Progenitor cell of endocrine pancreas (in vitro differentiated cells): ENCODE measurements at places on chromosomes 16 and 17.

DNA sequence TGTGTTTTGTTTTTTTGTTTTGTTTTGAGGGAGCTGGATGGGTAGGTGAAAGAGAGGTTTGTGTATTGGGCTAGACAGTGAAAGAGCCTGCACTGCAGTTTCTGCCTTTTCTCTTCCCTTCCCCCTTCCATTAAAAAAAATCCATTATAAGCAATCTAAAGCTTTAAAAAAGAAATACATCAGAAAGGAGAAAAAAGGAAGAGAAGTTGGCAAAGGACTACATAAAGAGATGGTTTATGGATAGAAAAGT, 10.7 kb upstream of the EEF2K start:
- DNase-seq: no peak

DNA sequence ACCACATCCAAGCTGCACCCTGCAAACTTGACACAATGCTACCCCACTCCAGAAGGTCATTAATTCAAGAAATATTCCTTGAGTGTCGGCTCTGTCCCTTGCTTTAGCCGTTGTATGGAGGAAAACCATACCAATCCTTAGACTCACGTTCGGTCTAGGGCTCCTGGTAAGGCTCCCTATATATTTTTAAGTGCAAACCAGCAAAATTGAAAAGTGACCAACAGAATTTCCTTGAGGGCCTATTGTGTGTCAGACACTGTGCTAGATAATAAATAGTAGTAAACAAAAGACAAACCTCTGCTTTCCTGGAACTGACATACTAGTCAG, 390 bp upstream of the BBS2 start:
- no peak for DNase-seq

- DNase-seq: no peak
These were observed 41.1 kb upstream of the SOX9 start for GRCh38 chr17:72079700-72080099.

- no peak for DNase-seq
These were observed 9.8 kb downstream of the PSKH1 start for GRCh38 chr16:67902831-67903230.

GRCh38 chr16:3729161-3730112, 12.1 kb upstream of the TRAP1 start:
- no peak for DNase-seq

DNA sequence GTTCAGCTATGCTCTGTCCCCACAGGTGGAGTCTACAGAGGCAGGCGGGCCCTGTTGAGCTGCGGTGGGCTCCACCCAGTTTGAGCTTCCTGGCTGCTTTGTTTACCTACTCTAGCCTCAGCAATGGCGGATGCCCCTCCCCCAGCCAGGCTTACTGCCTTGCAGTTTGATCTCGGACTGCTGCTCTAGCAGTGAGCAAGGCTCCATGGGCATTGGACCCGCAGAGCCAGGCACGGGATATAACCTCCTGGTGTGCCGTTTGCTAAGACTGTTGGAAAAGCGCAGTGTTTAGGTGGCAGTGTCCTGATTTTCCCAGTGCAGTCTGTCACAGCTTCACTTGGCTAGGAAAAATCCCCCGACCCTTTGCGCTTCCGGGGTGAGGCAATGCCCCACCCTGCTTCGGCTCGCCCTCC, 89.1 kb downstream of the BCAS3 start:
- no peak for DNase-seq

DNA sequence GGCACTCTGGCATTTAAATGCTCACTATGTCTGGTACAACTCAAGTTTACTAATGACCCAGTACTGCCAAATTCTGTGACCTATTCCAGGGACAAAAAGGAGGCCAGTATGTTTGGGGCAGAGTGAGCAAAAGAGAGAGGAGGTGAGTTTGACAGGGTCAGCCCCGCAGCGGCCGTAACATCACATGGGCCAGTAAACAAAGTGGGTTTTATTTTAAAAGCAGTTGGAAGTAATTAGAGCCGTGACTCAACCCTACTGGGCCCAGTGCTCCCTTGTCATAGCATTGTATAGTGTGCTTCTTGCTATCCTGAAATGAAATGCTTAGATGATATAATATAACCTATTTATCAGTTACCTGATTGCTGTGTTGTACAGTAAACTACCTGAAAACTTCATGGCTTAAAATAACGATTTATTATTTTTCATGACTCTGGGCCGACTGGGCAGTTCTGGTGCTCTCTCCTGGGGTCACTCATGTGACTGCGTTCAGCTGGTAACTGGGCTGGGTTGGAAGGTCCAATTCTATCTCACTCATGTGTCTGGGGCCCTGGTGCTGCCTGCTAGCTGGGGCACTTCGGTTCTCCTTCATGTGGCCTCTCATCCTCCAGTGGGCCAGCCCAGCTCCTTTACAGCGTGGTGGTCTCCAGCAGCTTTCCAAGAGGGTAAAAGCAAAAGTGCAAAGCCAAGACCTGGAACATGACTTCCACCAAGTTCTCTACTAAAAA, 27.4 kb downstream of the IQCK start:
- DNase-seq: no peak

- no peak for DNase-seq
These were observed 706 bp downstream of the TEN1 start for GRCh38 chr17:75979705-75980187.

DNA sequence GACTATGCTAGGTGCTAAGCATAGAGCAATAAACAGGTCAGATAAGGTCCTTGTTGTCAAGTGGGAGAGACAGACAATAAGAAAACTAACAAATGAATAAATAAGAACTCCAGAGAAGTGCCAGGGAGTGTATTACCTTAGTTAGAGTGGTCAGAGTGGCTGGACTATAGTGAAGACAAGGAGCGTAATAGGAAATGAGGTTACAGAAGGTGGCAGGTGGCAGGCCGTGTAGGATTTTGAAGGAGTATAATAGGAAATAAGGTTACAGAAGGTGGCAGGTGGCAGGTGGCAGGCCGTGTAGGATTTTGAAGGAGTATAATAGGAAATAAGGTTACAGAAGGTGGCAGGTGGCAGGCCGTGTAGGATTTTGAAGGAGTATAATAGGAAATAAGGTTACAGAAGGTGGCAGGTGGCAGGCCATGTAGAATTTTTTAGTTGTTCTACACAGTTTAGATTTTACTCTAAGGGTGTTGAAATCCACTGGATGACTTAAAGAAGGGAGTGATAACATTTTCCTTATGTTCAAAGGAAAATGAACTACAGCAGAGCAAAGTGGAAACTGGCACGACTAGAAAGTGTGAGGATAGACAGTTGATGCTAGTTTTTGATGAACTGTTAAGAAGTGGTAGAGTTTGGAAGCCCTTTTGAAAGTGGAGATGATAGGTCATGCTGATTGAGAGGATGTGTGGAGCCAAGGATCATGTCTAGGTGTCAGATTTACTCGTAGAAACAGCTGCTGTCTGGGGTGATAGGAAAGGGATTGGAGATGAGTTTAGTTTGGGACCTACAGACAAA, 3.6 kb upstream of the KRTAP3-1 start:
- no peak for DNase-seq

DNA sequence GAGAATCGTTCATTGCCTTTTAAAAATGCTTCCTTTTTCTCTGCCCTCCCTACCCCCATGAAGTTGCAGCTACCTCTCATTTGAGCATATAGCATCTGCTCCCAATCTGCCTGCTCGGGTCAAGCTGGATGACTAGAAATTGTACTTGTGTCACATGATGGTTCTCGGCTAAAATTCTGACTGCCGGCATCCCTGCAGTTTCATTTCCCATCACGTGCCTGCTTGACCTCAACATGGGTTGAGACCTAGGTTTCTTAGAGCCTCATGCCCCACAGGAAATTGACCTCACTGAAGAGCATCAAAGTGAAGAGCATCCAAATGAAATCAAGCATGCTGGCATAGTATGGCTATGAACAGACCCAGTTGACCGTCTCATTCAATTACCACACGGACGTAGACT, 581.6 kb upstream of the PSMD7 start:
- DNase-seq: no peak

- DNase-seq: no peak
These were observed 398.5 kb downstream of the RBFOX1 start for GRCh38 chr16:7731141-7731540.

- no peak for DNase-seq
These were observed 135.9 kb upstream of the PSMD7 start for GRCh38 chr16:74160759-74161158.

DNA sequence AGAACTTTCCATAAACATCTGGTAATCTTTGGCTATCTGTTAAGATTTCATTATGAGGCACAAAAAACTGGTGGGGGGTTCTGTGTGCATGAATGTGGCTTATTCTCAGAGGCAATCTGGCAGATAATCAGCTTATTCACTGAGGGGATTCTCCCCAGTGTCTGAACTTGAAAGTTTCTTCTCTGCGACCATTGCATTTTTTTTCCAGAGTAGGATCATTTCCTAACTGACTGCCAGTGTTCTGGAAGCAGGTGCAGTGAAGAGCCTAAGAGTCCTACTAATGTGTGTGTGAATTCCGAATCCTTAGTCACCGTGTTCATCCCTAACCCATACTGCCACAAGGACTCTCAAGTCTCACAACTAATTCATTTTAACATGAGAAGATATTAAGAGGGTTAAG, 64.9 kb upstream of the LRRC37A3 start:
- DNase-seq: no peak

DNA sequence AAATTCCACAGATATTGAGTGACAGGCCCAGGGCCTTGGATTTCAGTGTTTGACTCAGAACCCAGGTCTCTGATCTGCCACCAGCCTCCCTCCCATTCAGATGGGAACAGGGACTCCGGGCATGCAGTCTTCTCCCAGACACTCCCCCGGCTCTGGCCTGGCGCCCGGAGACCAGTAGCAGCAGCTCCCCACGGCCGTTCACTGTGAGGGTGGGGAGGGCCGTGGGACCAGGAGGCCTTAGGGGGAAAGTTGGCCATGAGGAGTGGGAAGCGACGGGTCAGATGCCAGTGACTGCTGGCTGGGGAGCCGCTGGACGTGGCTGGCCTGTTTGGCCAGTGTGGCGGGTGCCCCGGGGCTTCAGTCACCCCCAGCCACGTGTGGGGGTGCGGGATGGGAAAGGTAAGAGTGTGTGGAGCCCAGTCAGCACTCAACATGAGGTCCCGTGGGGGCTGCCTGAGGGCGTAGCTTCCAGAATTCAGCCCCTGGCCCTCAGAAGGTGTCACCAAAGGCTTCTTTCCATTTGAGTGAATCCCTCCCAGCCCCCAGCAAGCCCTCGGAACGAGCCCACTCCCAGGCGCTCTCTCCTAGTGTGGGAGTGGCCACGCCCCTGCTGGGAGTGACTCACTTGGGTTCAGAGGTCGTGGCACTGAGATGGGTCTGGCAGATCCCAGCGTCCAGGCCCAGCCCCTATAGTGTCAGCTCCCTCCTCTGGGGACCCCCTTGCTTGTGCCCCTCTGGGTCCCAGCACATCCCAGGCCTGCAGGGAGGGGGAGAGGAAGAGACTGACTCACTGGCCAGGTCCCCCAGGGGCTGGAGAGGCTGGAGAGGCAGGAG, 309.4 kb downstream of the SEC14L1 start:
- no peak for DNase-seq

DNA sequence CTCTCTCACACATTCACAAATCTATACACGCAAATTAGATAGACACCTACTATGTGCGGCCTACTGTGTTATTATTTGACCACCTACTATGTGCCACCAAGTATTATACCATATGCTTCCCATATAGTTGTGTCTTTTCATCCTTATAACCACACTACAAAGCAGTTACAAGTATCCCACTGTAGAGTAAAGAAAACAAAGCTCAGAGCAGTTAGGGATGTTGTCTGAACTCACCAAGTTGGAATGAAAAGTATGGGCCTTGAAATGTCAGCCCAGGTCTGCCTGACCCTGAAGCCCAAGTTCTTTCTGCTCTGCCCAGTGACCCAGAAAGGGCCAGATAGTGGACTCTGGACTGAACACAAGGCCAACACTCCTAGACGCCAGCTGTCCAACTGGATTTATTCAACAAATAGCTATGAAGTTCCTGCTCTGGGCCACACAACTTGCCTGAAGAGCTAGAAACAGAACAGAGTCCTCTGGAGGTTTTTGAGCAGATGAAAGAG, 8.5 kb downstream of the KRT37 start:
- no peak for DNase-seq

- no peak for DNase-seq
These were observed 10.5 kb downstream of the NXN start for GRCh38 chr17:968812-969730.

GRCh38 chr17:47221154-47221553, 12.0 kb downstream of the MYL4 start:
- no peak for DNase-seq

GRCh38 chr16:27691721-27692120, 141.8 kb downstream of the KATNIP start:
- no peak for DNase-seq
